ENCODE measurements at places on chromosomes 5 and 9. TPM values are rescaled to one million over a fixed set of nuclear protein-coding genes. Genes with fewer than 3 reads are reported as not detected.
A peak's percentile ranks its signal among the peaks of the same experiment; 100 is the strongest.

DNA sequence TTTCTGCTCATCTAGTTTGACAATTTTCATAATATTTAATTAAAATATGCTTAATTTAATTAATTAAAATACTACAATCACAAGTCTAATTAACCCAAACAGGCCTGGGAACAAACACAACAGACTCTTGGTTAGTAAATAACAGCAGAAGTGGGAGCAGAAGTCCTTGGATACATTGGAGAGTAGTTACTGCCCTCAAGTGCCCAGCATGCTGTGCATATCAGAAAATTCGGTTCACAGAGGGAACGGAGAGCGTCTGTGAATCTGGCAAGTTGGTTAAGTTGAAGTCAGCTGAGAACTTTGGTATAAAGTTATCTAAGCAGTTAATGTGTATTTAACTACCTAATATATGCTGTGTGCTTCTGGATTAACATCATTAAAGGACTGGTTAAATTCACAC, 87.0 kb upstream of the ATG10 start:
- DNase-seq, result no peak
- no peaks in the 10 kb centered on the region for H3K4me1 ChIP-seq
- no peaks in the 10 kb centered on the region for H3K36me3 ChIP-seq
- no peak overlapping the region for H3K27ac ChIP-seq

DNAH5 gene
- not detected for total RNA-seq

PCDHB9 gene
- total RNA-seq, result not detected

DNA sequence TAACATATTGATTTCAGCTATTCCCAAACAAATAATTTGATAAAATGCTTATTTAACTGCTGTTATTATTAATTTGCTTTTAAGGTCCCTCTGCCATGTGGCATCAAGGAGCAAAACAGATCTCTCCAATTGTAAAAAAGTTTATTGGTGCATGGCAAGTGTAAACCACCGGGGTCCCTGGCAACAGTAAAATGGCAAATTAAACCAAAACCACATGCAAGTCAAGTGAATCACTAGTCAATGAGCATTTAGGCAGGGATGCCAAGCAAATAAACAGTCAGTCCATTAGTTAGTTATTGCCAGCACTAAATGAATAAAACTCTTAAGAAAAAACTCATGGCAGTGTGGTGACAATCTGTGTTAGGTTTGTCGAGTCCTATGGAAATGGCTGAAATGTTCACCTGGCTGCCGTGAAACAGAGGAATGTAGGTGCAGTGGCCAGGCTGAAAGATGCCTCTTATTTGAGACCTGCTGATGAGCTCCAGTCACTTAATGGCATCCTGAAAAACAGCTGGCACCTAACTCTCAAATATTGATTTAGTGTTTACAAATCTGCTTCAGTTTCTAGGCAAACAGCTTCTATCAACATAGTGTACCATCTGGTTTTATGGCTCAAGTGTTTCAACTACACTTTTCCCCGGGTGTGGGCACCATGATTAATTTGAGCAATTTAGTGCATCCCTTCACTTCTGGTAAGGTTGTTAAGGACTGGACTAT, 296.5 kb upstream of the ITGA1 start:
- H3K27me3 ChIP-seq, result no peaks in the 10 kb centered on the region
- H3K4me3 ChIP-seq, result no peak overlapping the region
- no peaks in the 10 kb centered on the region for H3K4me1 ChIP-seq
- no peaks in the 10 kb centered on the region for H3K36me3 ChIP-seq

DNA sequence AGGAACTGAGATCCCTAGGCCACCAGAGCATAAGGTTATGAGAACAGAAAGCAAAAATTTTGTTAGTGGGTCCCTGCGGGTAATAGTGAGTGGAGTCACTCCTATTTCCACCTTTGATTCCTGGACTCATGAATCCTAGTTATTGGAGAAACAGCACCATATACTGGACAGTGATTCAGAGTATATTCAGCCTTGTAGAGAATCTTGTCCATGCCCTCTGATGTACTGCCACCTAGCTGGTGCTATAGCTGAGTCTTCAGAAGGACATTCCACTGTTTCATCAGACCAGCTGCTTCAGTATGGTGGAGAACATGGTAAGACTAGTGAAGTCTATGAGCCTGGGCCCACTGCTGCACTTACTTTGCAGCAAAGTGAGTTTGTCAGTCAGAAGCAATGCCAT, 25.0 kb upstream of the ITGA2 start:
- DNase-seq, result no peak
- H3K27ac ChIP-seq, result no peak overlapping the region
- H3K4me3 ChIP-seq, result no peak overlapping the region
- H3K4me1 ChIP-seq, result no peaks in the 10 kb centered on the region

GRCh38 chr5:3225201-3225960, 370.3 kb upstream of the IRX1 start:
- H3K4me1 ChIP-seq, result no peaks in the 10 kb centered on the region
- H3K27me3 ChIP-seq, result no peaks in the 10 kb centered on the region
- no peak for DNase-seq

- DNase-seq, result no peak
- no peak overlapping the region for H3K4me3 ChIP-seq
- no peaks in the 10 kb centered on the region for H3K4me1 ChIP-seq
- no peaks in the 10 kb centered on the region for H3K27me3 ChIP-seq
- no peak overlapping the region for H3K27ac ChIP-seq
These were observed 164.9 kb downstream of the PBX3 start for GRCh38 chr9:125911861-125912644.

TMEFF1 gene
- 0.78 TPM for total RNA-seq

C1QTNF3 gene
- total RNA-seq, result 1.4 TPM

SLC25A2 gene
- total RNA-seq, result 0.25 TPM

AGPAT2 gene
- 11.8 TPM for total RNA-seq

- no peaks in the 10 kb centered on the region for H3K36me3 ChIP-seq
- H3K27ac ChIP-seq, result no peak overlapping the region
- no peak overlapping the region for H3K4me3 ChIP-seq
- no peak for DNase-seq
- H3K27me3 ChIP-seq, result no peaks in the 10 kb centered on the region
These were observed 1044.0 kb upstream of the CDH6 start for GRCh38 chr5:30149526-30149925.

DNA sequence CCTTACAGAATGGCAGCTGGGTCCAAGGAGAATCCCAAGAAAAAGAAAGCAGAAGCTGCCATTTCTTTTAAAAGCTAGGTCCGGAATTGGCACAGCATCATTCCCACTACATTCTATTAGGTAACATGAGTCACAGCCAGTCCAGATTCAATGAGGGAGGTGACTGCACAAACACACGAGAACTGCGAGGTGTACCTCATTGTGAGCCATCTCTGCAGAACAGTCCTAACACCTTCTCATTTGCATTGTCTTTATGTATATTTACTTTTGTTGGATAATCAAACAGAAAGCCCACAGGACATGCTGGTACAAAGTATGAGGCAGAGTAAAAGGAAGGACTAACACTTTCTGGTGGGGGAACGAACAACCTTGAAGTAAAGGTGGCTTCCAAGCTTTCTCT, 14.6 kb upstream of the HABP4 start:
- no peaks in the 10 kb centered on the region for H3K36me3 ChIP-seq
- peaks cover 3% of the 10 kb centered on the region for H3K4me1 ChIP-seq
- H3K27me3 ChIP-seq, result no peaks in the 10 kb centered on the region
- DNase-seq, result no peak
- no peak overlapping the region for H3K27ac ChIP-seq

GRCh38 chr5:168747987-168748777, 169.0 kb upstream of the PANK3 start:
- H3K27ac ChIP-seq, result no peak overlapping the region
- H3K27me3 ChIP-seq, result peaks cover 4% of the 10 kb centered on the region
- H3K36me3 ChIP-seq, result no peaks in the 10 kb centered on the region
- peak; percentile 74 for DNase-seq
- H3K4me3 ChIP-seq, result no peak overlapping the region

DNA sequence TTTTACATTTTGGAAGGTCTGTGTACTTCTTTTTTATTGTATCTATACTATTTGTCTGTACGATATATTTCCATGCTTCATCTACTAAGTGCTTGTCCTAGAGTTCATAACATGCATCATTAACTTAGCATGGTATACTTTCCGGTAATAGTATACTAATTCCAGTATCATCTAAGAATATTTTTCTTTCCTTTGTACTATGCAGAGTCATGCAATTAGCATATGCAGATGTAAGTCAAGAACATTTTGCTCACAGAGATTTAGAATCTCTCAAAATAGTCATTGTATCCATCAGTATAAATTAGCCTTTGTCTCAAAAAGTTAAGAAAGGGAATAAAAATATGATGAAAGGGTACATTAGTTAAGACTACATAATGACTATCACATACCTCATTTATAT, 770.4 kb upstream of the GRAMD2B start:
- H3K4me3 ChIP-seq, result no peak overlapping the region
- H3K4me1 ChIP-seq, result no peaks in the 10 kb centered on the region
- H3K27me3 ChIP-seq, result no peaks in the 10 kb centered on the region
- H3K27ac ChIP-seq, result no peak overlapping the region
- H3K36me3 ChIP-seq, result no peaks in the 10 kb centered on the region
- no peak for DNase-seq

DNA sequence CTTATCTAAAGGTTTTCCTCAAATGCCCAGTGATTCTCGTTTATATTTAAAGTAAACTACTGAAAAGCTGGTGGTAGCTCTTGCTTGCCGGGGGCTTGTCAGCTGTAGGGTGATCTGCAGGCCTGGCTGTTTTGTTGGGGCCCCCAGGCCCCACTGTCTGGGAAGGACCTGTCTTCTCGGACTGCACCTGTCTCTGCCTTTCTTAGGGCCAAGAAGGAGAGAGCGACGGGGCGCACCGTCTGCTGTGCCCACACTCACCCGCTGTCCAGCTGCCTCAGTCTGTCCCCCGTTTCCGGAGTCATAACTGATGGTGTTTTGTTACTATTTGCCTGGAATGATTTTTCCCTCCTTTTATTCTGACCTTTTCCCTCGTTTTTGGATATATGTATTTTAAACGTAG, 94.1 kb upstream of the CACNA1B start:
- peaks cover 26% of the 10 kb centered on the region for H3K36me3 ChIP-seq
- no peaks in the 10 kb centered on the region for H3K4me1 ChIP-seq
- no peak overlapping the region for H3K27ac ChIP-seq
- H3K4me3 ChIP-seq, result no peak overlapping the region
- DNase-seq, result no peak
- no peaks in the 10 kb centered on the region for H3K27me3 ChIP-seq

GRCh38 chr5:109703829-109704228, 14.1 kb downstream of the MAN2A1 start:
- H3K4me1 ChIP-seq, result peaks cover 85% of the 10 kb centered on the region
- H3K4me3 ChIP-seq, result no peak overlapping the region
- H3K36me3 ChIP-seq, result peaks cover 33% of the 10 kb centered on the region

- H3K27ac ChIP-seq, result no peak overlapping the region
- H3K27me3 ChIP-seq, result no peaks in the 10 kb centered on the region
- no peaks in the 10 kb centered on the region for H3K36me3 ChIP-seq
- no peak overlapping the region for H3K4me3 ChIP-seq
These were observed 276.2 kb upstream of the SLC30A5 start for GRCh38 chr5:68817632-68818031.

GPRIN1 gene
- 2.0 TPM for total RNA-seq

SGCD gene
- total RNA-seq, result not detected

DNA sequence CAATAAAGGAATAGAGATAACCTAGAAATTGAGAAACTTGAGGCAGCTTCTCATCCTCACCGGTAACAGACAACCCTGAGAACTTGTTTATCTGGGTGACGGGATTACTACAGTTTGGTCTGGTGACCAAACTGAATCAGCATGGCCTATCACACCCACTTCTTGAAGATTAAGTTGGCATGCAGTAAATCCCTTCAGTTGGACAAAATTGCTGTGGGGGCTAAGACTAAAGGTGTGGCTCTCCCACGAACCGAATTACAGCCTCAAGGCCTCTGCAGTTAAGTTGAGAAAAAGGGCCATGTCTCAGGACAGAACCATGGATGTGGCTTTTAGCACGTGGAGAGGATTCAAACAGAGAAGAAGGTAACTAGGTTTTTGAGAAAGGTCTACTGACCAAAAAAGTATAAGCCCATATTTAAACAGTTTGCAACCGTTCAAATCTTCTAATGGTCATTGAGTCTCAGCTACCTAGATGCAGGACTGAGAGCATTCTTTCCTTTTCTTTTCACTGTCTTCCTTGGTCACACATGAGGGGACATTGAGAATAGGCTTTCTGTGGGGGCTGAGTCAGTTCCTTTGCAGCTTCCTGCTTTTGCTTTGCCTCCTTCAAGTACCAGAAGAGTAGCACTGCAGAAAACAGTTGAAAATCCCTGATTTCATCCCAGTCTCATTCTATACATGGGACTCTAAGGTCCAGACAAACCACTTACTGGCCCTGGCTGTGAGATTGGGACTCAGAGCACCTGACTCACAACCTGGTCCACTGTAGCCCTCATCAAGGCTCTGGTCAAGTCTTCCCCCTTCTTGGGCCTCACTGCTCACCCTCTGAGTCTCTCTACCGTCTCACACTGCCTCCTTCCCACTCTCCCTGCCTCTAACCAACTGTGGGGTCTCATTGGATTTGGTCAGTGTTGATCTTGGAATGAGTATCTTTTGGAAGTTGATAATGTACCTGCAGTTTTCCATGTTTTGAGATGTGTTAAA, 30.9 kb downstream of the PDE6A start:
- no peak overlapping the region for H3K4me3 ChIP-seq
- no peaks in the 10 kb centered on the region for H3K36me3 ChIP-seq
- peaks cover 22% of the 10 kb centered on the region for H3K27me3 ChIP-seq
- DNase-seq, result no peak

DNA sequence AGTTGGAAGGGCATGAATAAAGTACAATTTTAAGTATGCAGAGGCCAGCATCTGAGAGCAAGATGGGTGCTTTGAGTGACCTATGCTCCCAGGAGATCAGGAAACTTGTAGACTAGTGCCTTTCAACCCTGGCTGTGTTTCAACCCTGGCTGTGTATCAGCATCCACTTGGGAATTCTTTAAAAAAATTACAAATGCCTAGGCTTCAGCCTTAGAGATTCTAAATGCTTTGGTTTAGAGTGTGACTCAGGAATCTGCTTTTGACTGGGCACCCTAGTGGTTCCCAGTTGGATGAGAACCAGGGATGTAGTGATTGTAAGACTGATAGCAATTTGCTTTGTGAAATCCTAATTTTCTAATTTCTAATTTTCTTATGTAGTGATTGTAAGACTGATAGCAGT, 65.6 kb downstream of the RALGPS1 start:
- H3K4me1 ChIP-seq, result peaks cover 15% of the 10 kb centered on the region
- H3K27me3 ChIP-seq, result peaks cover 48% of the 10 kb centered on the region
- no peak for DNase-seq
- peaks cover 5% of the 10 kb centered on the region for H3K36me3 ChIP-seq
- no peak overlapping the region for H3K27ac ChIP-seq
- no peak overlapping the region for H3K4me3 ChIP-seq

DNA sequence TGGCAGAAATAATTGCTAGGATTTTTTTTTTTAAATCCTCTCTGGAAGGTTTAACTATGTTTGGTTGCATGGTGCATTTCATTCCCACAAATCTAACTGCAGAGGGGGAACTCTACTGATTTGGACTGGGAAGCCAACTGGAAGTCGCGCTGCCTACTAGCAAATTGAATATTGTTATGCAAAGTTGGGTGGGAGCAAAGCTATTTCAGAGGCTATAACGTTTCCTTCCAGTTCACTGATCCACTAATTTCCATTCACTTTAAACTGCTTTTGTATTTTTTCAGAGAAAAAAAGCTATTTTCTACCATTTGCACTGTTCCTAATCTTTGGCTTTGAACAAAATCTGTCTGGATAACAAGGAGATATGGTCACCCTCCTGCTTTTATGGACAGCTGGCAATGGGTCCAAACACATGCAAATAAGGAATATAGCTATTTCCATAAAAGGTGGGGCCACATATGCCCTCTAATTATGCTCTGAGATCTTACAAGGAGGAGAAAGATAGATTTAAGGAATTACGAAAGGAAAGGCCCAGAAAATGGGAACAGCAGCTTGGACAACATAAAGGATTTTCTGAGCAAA, 40.1 kb downstream of the MACIR start:
- no peak overlapping the region for H3K27ac ChIP-seq
- no peaks in the 10 kb centered on the region for H3K4me1 ChIP-seq
- no peak for DNase-seq
- no peak overlapping the region for H3K4me3 ChIP-seq

DDX31 gene
- total RNA-seq, result 22.8 TPM

OR4F3 gene
- not detected for total RNA-seq

All from activated CD8-positive, alpha-beta T cell treated with anti-CD3 and anti-CD28 coated beads for 36 hours (primary cell).